ENCODE measurements at places on chromosomes 4 and X. TPM values are rescaled to one million over a fixed set of nuclear protein-coding genes. Genes with fewer than 3 reads are reported as not detected.

- no peak for DNase-seq
- H3K27me3 ChIP-seq: no peaks in the 10 kb centered on the region
- H3K4me1 ChIP-seq: no peaks in the 10 kb centered on the region
- H3K4me3 ChIP-seq: no peak overlapping the region
Observed at GRCh38 chr4:152369902-152370295, 166.0 kb downstream of the FBXW7 start.

NDST3 gene
- total RNA-seq: 0.09 TPM

ARHGEF38 gene
- 41.1 TPM for total RNA-seq

SPANXB1 gene
- not detected for total RNA-seq

- no peak overlapping the region for H3K27ac ChIP-seq
- DNase-seq: peak; percentile 10
- no peak overlapping the region for H3K4me3 ChIP-seq
- no peaks in the 10 kb centered on the region for H3K27me3 ChIP-seq
- no peaks in the 10 kb centered on the region for H3K36me3 ChIP-seq
Observed at GRCh38 chrX:128816919-128817318, 706.4 kb downstream of the SMARCA1 start.

- H3K4me1 ChIP-seq: no peaks in the 10 kb centered on the region
- H3K27ac ChIP-seq: no peak overlapping the region
- H3K27me3 ChIP-seq: no peaks in the 10 kb centered on the region
Observed at GRCh38 chrX:27565992-27566391, 24.2 kb upstream of the DCAF8L2 start.

MMAA gene
- total RNA-seq: 18.5 TPM

- H3K36me3 ChIP-seq: no peaks in the 10 kb centered on the region
- no peak overlapping the region for H3K27ac ChIP-seq
- H3K27me3 ChIP-seq: peaks cover 4% of the 10 kb centered on the region
- no peak overlapping the region for H3K4me3 ChIP-seq
Observed at GRCh38 chrX:41559235-41560052, 112.3 kb downstream of the NYX start.

- no peak overlapping the region for H3K27ac ChIP-seq
- H3K4me1 ChIP-seq: no peaks in the 10 kb centered on the region
- no peak overlapping the region for H3K4me3 ChIP-seq
- no peak for DNase-seq
Observed at GRCh38 chr4:168740691-168741090, 243.8 kb downstream of the PALLD start.

- no peaks in the 10 kb centered on the region for H3K36me3 ChIP-seq
- H3K27me3 ChIP-seq: no peaks in the 10 kb centered on the region
- H3K27ac ChIP-seq: no peak overlapping the region
- no peak for DNase-seq
Observed at GRCh38 chr4:177005674-177006230, 213.0 kb upstream of the VEGFC start.

DNA sequence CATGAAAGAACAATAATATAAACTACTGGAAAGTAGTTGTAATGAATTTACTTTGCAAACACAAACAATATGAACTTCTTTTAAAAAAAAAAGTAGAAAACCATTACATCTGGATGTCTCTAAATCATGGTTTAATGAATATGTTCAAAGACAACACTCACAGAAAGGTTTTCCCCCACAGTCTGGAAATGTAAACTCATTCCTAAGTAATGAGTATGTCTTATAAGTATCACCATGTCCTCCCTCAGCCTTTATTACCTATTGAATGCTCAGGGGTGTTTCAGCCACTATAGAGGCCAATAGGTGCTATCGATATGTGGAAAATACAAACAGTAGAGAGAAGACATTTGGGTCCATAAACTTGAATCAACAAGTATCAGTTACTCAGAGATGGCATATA, 186.7 kb downstream of the PALLD start:
- DNase-seq: no peak
- no peak overlapping the region for H3K4me3 ChIP-seq
- H3K27ac ChIP-seq: no peak overlapping the region
- H3K36me3 ChIP-seq: peaks cover 2% of the 10 kb centered on the region

GRCh38 chrX:109847257-109848187, 114.5 kb upstream of the ACSL4 start:
- H3K4me1 ChIP-seq: no peaks in the 10 kb centered on the region
- no peak for DNase-seq
- no peak overlapping the region for H3K27ac ChIP-seq
- no peak overlapping the region for H3K4me3 ChIP-seq
- peaks cover 4% of the 10 kb centered on the region for H3K27me3 ChIP-seq

DNA sequence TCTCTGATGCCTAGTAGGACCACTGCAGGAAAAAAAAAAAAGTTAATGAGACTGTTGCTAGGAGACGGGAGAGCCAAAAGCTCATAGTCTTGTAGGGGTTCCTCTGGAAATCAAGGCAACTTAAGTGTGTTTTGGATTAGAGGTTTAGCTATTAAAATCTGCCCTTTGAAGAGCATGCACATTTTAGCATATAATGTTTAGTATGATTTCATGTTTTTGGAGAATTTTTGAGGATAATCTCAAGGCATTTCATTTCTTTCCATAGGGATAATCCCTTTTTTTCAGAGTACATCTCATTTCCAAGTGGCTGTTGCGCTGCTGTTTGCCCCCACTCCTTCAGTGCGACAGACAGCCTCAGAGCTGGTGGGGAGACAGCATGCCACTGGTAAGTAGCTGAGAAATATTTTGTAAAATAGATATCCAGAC, at the start of gene LINC00632:
Gene LINC00632, plus strand, starts transcription at position 339 of the 426 bp plus-strand sequence.
- H3K27me3 ChIP-seq: peaks cover 4% of the 10 kb centered on the region
- no peaks in the 10 kb centered on the region for H3K4me1 ChIP-seq
- H3K4me3 ChIP-seq: no peak within 1 kb of the TSS

GAGE2A gene
- total RNA-seq: not detected

GRCh38 chr4:95077864-95078263, 320.1 kb downstream of the BMPR1B start:
- H3K36me3 ChIP-seq: no peaks in the 10 kb centered on the region
- no peaks in the 10 kb centered on the region for H3K4me1 ChIP-seq
- no peak overlapping the region for H3K27ac ChIP-seq

NFKB1 gene
- 56.9 TPM for total RNA-seq

PRRG1 gene
- 23.4 TPM for total RNA-seq

GNRHR gene
- total RNA-seq: not detected

DNA sequence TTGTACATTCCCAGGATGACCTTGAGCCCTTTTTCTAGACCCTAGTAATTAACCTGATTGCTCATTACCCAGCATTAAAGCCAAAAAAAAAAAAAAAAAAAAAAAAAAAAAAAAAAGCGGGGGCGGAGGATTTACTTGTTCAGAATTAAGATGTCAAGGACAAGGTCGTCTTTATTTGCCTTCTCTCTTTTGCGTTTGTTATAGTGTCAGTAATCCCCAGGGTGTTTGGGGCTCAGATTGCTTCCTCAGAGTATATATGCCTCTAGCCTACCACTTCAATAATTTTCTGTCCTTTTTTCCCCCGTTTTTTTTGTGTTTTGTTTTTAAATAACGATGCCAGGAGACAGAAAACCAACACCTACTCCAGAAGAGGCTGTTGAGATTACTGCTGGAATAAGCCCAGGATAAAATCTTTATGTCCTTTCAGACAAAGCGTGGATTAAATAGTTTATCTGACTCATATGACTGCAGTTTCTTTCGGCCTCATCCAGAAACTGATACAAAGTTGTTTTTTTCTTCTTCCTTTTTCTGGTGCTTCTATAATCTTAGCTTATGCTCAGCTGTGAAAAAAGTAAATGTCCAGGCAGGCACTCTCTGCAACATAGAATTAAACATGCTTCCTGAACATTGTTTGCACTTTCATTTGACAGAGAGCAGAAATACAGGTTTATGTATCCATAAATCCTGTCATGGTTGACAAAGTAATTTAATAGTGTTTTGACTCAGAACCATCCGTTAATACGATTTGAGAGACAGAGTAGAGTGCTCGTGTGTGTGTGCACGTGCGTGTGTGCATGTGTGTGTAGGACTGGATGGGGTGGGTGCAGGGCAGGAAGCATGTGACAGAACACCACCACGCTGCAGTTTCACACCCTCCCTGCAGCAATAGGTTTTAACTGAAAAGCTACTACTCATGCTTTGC, 138.6 kb downstream of the AFF1 start:
- peak overlapping the region; percentile 47 for H3K27ac ChIP-seq
- peak; percentile 58 for DNase-seq
- H3K36me3 ChIP-seq: no peaks in the 10 kb centered on the region
- H3K27me3 ChIP-seq: no peaks in the 10 kb centered on the region
- H3K4me1 ChIP-seq: peaks cover 34% of the 10 kb centered on the region

DNA sequence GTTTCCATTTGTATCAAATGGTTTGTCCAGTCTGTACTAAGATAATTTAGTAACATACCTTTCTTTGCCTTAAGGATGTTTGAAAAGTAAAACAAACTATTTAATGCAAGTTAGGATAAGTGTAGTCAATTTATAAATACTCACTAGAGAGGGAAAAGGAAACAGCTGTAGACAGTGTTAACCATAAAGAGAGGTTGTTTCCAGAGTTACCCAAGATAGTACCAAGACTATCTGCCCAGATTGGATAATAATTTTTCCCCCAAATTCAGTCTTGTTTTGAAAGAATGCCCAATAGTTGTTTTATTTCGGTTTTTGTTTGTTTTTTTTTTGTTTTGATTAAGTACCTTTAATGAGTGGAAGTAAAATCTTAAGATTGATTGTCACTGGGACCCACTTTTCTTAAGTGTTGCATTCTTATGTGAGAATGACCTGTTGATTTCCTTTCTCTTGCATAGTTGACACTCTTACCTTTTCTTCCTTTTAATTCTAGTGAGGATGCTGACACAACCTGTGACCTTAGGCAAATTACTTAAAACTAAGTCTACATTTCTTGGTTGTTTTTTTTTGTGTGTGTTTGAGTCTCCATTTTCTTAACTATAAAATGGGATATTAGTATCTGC, 12.8 kb downstream of the AFF1 start:
- no peak overlapping the region for H3K4me3 ChIP-seq
- H3K27ac ChIP-seq: no peak overlapping the region

- no peaks in the 10 kb centered on the region for H3K4me1 ChIP-seq
- no peak overlapping the region for H3K4me3 ChIP-seq
- H3K27ac ChIP-seq: no peak overlapping the region
- DNase-seq: no peak
- H3K36me3 ChIP-seq: no peaks in the 10 kb centered on the region
Observed at GRCh38 chr4:83150653-83151330, 36.3 kb upstream of the PLAC8 start.

PSMD10 gene
- total RNA-seq: 32.7 TPM

PNMA5 gene
- total RNA-seq: not detected

MAGEA1 gene
- not detected for total RNA-seq

DNA sequence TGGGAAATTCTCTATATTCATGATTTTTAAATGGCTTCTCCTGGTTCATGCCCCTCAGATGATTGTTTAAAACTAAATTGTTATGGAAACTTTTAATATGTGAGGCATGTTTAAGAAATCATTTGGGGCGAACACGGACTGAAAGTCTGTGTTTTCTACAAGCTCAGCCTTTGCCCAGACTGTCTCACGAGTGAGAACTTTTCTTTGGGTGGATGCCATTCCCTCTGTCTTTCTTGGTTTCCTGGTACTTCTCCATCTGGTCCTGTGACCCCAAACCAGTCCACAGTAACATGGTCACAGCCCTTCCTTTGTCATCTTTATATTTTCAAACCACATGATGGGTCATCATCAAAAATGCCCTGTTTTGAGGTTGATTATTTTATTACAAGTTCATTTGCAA, 186.6 kb upstream of the GNPDA2 start:
- no peak overlapping the region for H3K4me3 ChIP-seq
- no peaks in the 10 kb centered on the region for H3K27me3 ChIP-seq
- no peaks in the 10 kb centered on the region for H3K4me1 ChIP-seq
- H3K27ac ChIP-seq: no peak overlapping the region
- DNase-seq: no peak
- H3K36me3 ChIP-seq: no peaks in the 10 kb centered on the region

IBSP gene
- not detected for total RNA-seq

DNA sequence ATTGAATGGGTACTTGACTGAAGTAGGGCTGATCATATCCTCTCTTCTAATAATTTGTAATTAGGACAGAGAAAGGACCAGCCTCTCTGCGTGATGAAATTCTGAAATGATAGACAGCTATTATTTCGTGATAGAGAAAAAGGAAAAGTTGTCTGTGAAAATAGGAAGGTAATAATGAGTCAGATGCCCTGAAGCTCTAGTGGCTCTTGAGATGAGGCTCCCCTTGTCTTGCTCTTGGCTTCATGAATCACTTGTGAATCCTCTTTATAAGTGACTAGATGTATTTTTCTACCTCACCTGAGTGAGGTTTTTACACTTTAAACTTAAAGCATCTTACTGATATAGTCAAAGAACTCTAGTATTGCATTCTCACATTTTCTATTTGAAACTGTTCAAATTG, 888.9 kb downstream of the PCDH18 start:
- no peaks in the 10 kb centered on the region for H3K36me3 ChIP-seq
- no peak overlapping the region for H3K27ac ChIP-seq
- no peak overlapping the region for H3K4me3 ChIP-seq

DNA sequence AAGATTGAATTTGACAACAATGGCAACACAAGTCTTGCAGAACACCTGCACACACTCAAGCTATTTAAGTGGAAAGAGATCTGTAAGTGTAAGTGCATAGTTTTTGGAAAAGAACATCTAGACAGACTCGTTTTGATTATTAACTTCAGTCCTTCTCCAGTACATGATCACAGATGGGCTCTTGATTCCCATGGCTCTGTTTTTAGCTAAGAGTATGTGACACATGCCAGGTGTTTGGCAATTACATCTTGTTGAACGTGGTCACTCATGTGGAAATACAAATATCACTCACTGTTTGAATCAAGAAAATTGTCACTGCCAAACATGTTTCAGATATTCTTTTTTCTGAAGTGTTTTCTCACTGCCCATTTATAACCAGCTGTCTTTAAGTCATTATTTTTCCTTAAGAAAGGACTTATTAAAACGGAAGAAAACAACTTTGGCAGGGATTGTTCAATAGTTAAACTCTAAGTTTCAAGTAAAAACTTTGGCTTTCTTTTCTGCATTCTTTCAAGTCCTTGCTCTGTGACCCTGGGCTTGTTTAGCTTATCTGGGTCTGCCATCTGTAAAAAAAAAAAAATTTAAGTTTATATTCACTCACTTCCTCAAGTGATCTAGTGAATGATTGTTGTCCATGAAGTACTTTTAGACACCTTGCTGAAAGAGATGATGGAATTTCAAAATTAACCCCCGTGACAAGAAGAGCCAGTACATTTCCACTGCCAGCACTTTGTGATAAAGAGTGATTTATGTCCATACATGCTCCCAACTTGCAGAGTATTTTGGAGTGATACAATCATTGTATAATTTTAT, 125.4 kb downstream of the ATXN3L start:
- H3K27ac ChIP-seq: no peak overlapping the region
- no peak overlapping the region for H3K4me3 ChIP-seq
- no peaks in the 10 kb centered on the region for H3K4me1 ChIP-seq
- no peaks in the 10 kb centered on the region for H3K27me3 ChIP-seq

GRCh38 chrX:144709841-144710240, 537.5 kb upstream of the SPANXN1 start:
- no peaks in the 10 kb centered on the region for H3K27me3 ChIP-seq
- no peak for DNase-seq
- H3K4me3 ChIP-seq: no peak overlapping the region
- H3K27ac ChIP-seq: no peak overlapping the region
